Muscle of back (tissue), 13 donors: ENCODE measurements at places on chromosomes 5 and 9.

DNA sequence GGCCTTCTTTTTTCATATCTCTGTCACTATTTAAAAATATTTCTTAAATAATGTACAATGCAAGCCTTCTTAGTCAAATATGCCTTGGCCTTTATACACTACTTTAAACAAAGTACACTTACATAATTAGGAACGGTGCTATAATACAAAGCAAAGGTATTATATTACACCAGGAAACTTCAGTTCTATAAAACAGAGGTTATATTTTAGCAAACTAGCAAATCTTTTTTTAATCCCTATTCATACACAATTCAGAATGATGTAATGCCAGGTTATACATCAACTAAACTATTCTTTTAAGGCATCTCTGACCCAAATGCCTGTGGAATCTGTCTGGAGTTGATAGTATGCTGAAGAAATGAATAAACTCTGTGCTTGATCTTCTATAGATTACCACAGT lies 10.7 kb upstream of the LURAP1L start:
- DNase-seq: no peak

GRCh38 chr9:129688285-129689043 lies 23.0 kb downstream of the PRRX2 start:
- no peak for DNase-seq

GRCh38 chr9:101758304-101758930 lies 20.0 kb upstream of the GRIN3A start:
- peak; percentile 78 for DNase-seq

DNA sequence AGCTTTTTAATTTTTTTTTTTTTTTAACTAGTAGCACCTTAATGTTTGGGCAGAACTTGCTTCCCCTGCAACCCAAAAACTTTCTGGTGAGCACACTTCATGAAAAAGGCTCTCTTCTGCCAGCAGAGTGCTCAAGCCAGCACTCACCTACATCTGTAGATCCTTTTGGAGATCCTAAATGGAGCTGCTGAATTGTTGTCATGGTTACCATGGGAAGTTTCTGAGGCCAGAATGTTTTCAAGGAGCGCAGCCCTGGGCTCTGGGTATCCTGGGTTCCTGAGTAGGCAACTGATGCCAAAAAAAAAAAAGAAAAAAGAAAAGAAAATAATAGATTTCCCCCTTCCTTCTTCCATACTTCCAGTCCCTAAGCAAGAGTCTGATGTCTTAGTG lies 3.1 kb upstream of the CPEB4 start:
- DNase-seq: no peak

DNA sequence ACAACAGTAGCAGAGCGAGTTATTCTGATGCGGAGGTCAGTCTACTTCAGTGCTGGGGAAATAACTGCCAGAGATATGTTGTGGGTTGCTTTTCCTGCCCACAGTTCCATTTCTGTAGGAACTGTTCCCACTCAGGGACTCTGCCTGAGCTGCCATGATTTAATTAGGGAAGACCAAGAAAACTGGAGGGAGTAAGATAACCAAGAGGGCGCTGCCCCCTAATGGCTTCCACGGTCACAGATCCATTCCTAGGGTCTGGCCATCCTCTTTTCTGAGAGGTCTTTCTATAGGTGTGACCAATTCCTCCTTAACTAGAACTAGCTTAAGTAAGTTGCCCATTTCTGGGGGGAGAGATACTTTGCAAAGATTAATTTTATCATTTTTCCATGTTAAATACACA lies 125.9 kb downstream of the APBA1 start:
- DNase-seq: no peak

DNA sequence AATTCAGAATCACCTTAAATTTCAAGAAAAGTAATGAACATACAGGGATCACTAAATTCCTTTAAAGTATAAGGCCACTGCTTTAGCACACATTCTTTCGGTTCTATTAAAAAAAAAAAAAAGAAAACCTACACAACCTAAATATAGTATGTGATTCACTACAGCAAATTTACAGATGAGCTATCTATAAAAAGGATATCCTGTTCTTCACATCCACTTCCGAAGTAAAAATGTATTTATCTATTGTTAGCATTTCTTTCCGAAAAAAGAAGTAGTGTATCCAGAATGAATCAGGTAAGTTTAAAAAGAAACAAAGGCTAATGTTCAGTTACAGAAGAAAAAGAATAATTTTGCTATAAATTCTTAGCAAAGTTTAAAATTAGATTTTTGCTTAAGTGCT lies 70.2 kb downstream of the ECPAS start:
- DNase-seq: no peak

DNA sequence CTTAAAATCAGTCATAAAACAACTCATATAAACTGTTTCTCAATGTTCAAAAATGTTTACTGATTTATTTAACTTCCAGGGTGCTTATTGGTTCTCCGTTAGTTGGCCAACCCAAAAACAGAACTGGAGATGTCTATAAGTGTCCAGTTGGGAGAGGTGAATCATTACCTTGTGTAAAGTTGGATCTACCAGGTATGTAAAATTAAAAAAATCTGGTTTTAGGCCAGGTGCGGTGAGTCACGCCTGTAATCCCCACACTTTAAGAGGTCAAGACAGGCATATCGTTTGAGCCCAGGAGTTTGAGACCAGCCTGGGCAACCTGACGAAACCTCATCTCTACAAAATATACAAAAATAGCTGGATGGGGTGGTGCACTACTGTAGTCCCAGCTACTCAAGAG lies 73.7 kb downstream of the ITGA1 start:
- DNase-seq: no peak

DNA sequence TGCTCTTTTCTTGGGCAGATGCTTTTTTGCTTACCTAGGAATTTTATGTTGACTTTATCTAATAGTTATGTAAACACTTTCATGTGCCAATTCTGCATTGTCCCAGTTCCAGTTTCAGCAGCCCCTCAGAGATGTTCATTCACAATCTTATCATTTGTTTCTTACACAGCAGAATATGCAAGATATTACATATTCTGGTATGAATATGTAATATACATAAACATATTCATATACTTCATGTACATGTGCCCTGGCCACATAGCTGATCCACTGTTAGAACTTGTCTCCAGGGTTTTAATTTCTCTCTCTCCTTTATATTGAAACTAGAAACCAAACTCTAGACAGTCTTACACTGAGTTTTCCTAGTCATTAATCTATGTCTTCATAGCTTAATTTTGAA lies 90.2 kb upstream of the PARP8 start:
- DNase-seq: no peak

DNA sequence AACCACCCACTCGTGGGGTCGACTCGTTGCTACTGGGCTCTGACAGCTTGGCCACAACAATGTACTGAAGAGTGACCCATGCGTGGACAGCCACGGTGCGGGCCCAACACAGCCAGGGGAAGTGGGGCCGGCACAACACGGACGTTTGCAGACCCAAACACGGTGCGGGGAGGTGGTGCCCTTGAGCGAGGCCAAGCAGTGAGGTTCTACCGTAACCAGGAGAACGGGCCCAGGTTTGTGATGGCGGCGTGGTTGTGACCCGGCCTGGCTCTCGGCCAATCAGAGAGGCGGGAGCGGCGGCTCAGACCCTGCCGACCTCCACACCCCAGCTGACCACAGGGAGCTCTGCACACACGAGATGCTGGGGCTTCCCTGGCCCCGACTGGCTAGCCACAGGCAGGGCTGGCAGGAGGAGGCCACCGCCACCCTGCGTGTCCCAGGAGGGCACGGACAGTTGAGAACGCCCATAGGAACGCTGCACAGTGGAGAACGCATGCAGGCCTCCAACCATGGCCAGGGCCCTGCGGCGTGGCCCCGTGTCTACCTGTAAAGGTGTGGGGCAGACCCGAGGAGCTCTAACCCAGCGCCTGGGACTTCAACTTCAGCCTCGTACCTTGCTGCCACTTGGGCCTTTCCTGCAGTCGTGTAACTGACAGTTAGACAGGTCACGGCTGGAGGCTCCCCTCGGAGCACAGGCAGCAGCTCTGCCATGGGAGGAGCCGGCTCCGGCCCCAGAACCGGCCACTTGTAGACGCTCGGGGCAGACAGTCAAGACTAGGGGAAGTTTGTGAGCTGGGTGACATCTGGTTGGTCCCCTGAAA lies 13.7 kb downstream of the BRD3 start:
- DNase-seq: no peak

DNA sequence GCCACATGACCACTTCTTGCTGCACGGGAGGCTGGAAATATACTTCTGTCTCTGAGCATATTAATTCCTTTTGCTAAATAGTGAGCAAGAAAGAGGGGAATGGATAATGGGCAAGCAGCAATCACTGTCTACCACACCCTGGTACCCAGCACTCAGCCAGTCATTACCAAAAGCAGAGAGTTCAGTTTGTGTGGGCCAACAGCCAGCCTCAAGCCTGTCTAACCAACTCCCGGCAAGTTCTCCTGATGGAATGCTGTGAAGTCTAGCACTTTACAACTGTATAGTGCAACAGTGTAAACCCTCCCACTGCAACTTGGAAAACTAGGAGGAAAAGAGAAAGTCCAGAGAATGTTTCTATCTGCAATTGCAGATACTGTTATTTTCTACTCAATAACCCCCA lies 47.8 kb downstream of the PLK2 start:
- no peak for DNase-seq

DNA sequence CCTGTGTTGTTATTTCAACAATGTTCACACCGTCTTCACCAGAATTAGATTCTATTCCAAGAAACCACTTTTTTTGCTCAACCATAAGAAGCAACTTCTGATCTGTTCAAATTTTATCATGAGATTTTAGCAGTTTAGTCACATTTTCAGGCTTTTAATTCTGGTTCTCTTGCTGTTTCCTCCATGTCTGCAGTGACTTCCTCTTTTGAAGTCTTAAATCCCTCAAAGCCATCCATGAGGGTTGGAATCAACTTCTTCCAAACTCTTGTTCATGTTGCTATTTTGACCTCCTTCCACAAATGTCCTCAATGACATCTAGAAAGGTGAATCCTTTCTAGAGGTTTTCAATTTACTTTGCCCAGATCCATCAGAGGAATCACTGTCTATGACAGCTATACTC lies 25.7 kb upstream of the ENTREP1 start:
- DNase-seq: no peak

- DNase-seq: no peak
These were observed 45.2 kb upstream of the APC start for GRCh38 chr5:112692472-112692871.

DNA sequence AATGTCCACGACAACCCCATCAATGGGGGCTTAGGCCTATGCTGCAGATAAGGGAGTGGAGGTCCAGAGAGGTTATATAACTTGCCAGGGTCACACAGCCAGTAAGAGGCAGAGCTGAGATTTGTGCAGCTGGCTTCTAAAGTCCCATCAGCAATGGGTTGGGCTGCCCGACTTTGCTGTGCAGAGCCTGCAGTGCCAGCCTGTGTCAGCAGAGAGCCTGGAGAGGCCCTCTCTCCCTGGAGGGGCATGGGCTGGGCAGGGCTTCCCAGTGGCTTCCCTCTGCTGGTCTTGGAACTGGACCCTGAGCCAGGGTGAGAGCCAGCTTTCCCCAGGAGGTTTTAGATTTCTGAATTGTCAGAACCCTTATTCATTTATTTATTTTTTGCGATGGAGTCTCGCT lies 77.2 kb upstream of the RAPGEF1 start:
- DNase-seq: no peak

GRCh38 chr9:119218293-119218692 lies 150.9 kb downstream of the BRINP1 start:
- DNase-seq: no peak

DNA sequence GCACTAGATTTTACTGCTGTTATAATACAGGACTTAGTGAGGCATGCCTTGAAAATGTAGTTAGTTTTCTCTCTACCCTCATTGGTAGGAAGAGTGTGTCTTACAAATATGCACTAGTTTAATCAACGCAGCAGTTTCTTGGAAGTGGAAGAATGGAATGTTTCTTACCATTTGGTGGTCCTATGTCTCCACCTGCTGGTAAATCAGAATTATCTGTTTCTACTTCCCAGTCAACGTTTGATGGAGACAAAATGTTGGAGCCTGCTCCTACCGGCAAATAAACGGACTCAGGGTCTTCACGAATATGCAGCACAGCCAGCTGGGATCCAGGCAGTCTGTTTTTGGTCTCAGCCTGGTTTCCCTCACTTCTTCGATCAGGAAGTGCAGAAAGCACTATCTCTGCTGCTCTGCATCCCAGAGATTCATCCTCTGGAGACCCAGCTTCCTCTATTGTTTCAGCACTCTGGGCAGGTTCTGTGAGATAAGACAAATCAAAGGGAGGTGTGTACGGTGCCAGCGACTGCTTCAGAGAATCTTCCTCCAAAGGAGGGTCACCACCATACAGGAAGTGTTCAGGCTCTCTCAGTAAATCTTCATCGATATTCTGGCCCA lies 59.5 kb upstream of the PCA3 start:
- peak; percentile 78 for DNase-seq

- DNase-seq: no peak
These were observed 1.4 kb upstream of the CERCAM start for GRCh38 chr9:128419061-128419925.

GRCh38 chr9:95462249-95463147 lies 54.3 kb downstream of the PTCH1 start:
- peak; percentile 84 for DNase-seq

DNA sequence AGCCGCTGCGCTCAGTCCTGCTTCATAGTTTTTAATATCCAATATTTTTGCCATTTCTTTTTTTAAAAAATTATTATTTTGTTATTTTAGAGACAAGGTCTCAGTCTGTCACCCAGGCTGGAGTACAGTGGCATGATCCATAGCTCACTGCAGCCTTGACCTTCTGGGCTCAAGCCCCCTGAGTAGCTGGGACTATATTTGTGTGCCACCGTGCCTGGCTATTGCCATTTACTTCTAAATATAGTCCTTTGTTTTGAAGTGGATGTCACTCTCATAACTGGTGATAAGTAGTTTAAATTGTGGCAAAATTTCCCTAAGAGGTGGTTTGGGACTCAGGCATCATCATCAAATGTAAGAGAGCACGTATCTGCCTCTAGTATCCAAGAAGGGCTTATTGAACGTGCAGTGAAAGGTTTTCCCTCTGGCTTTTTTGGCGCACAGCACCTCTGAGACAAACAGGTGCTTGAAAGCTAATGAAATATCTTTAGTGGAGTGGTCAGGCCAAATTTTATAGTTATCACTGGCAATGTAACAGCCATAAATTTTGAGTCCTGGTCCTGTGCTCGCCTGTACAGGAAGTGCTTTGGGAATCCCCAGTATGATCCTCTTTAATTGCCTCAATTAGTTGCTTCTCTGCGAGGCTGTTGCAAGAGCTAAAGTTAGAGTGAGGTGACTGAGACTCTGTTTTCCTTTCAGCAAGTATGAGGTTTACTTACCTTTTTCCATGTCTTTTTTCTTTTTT lies 14.8 kb downstream of the STXBP1 start:
- no peak for DNase-seq

DNA sequence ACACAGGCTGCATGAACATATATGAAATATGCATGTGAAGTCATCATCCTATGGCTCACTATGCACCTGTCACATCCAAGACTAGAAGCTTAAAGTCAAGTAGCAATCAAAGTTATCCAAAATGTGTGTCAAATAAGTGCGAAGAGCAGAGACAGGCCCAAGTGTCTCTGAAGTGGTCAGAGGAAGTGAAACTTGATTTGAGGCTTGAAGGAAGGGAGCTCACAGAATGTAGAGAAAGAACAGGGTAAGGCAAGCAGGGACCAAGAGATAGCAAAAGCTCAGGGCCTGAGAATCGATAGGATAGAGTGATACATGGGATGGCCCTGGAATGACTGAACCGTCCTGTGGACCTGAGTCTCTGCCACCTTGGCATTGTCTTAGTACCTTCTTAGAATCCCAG lies 274.3 kb upstream of the TRPC7 start:
- DNase-seq: no peak
